Lung (tissue), 17 donors: ENCODE measurements at places on chromosomes 12 and 14. TPM values are rescaled to one million over a fixed set of nuclear protein-coding genes. Genes with fewer than 3 reads are reported as not detected.

DNA sequence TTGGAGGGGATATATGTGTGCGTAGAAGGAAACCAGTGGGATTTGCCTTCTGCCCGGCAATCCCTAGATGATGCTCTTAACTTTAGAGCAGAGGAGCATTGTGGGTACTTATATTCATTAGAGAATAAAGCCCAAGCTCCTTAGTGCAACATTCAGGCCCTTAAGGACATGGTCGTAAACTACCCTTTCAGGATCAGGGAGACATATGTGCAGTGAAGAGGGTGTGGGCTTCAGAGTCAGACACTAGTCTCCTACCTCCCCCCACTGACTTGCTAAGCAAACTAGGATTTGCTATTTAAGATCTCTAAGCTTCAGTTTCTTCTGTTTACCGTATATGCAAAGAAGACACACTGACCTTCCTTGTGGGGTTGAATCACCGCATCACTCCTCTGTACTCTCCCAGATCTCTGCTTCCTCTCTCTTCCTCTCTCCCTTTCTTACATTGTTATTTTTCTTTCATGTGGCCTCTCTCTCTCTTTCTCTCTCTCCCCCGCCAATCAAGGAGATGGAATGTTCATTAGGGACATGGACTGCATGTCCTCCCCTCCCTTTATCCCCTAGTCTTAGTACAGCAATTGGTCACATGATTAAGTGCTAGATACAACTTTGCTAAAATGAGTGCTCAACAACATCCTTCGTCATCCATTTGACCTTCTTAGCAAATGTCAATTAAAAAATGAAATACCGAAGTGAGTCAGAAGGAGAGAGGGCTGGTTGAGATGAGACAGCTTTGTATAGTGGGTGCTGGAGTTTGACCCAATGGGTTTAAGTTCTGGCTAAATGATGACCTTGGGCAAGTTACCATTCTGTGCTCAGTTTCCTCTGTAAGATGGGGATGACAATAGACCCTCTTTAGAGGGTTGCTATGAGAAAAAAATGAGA is 91.7 kb downstream of the TMX1 start:
- H3K36me3 ChIP-seq = no peaks in the 10 kb centered on the region
- no peak overlapping the region for H3K27ac ChIP-seq
- H3K4me1 ChIP-seq = peaks cover 15% of the 10 kb centered on the region

GRCh38 chr12:57539-57938 is 9.0 kb upstream of the IQSEC3 start:
- peaks cover 2% of the 10 kb centered on the region for H3K27me3 ChIP-seq
- no peak overlapping the region for H3K27ac ChIP-seq
- no peaks in the 10 kb centered on the region for H3K36me3 ChIP-seq
- no peak overlapping the region for H3K4me3 ChIP-seq
- no peaks in the 10 kb centered on the region for H3K4me1 ChIP-seq

DNA sequence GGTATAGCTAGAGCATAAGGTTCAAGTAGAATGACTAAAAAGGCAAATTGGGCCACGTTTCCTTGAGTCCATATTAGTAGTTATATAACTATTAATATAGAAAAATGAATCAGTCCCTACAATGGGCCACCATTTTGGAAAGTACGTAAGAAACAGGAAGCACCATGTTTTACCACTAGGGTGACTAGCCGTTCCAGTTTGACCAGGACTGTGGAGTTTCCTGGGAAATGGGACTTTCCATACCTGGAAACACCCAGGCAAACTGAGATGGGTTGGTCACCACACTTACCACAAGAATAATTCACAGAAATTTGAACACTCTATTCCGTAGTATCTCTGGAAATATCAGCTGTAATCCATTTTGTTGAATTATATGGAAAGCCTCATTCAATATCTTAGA is 2.1 kb upstream of the MAGOHB start:
- no peak overlapping the region for H3K4me3 ChIP-seq
- peaks cover 6% of the 10 kb centered on the region for H3K4me1 ChIP-seq
- no peak for DNase-seq
- no peaks in the 10 kb centered on the region for H3K27me3 ChIP-seq
- H3K27ac ChIP-seq = no peak overlapping the region

- no peaks in the 10 kb centered on the region for H3K36me3 ChIP-seq
- no peak overlapping the region for H3K27ac ChIP-seq
- H3K27me3 ChIP-seq = no peaks in the 10 kb centered on the region
- no peak for DNase-seq
These were observed 51.2 kb upstream of the RTRAF start for GRCh38 chr14:51938137-51938536.

GRCh38 chr12:93080994-93081809 is 152.1 kb upstream of the EEA1 start:
- no peak overlapping the region for H3K4me3 ChIP-seq
- no peak for DNase-seq
- H3K27me3 ChIP-seq = no peaks in the 10 kb centered on the region
- no peaks in the 10 kb centered on the region for H3K4me1 ChIP-seq

GRCh38 chr12:22709292-22709691 is 84.3 kb downstream of the ETNK1 start:
- H3K27ac ChIP-seq = no peak overlapping the region
- H3K4me3 ChIP-seq = no peak overlapping the region

GRCh38 chr12:91990525-91990924 is 155.1 kb downstream of the BTG1 start:
- H3K4me1 ChIP-seq = no peaks in the 10 kb centered on the region
- H3K4me3 ChIP-seq = no peak overlapping the region
- no peaks in the 10 kb centered on the region for H3K36me3 ChIP-seq
- no peak overlapping the region for H3K27ac ChIP-seq
- DNase-seq = no peak

- H3K36me3 ChIP-seq = no peaks in the 10 kb centered on the region
- no peaks in the 10 kb centered on the region for H3K27me3 ChIP-seq
- DNase-seq = no peak
- no peak overlapping the region for H3K27ac ChIP-seq
- no peaks in the 10 kb centered on the region for H3K4me1 ChIP-seq
These were observed 44.8 kb upstream of the ACSM4 start for GRCh38 chr12:7259060-7259459.

GRCh38 chr12:65803251-65803650 is 21.0 kb upstream of the HMGA2 start:
- no peaks in the 10 kb centered on the region for H3K36me3 ChIP-seq
- DNase-seq = no peak
- no peak overlapping the region for H3K27ac ChIP-seq
- no peaks in the 10 kb centered on the region for H3K27me3 ChIP-seq
- H3K4me1 ChIP-seq = no peaks in the 10 kb centered on the region
- H3K4me3 ChIP-seq = no peak overlapping the region

GRCh38 chr14:23377198-23377550 is 328 bp downstream of the CMTM5 start:
- H3K27me3 ChIP-seq = no peaks in the 10 kb centered on the region
- peaks cover 12% of the 10 kb centered on the region for H3K4me1 ChIP-seq
- H3K27ac ChIP-seq = no peak overlapping the region
- H3K36me3 ChIP-seq = no peaks in the 10 kb centered on the region
- no peak for DNase-seq
- no peak overlapping the region for H3K4me3 ChIP-seq

- peaks cover 10% of the 10 kb centered on the region for H3K36me3 ChIP-seq
- no peak overlapping the region for H3K4me3 ChIP-seq
- H3K27ac ChIP-seq = no peak overlapping the region
- H3K4me1 ChIP-seq = no peaks in the 10 kb centered on the region
- no peak for DNase-seq
These were observed 89.1 kb downstream of the MIA2 start for GRCh38 chr14:39322807-39323206.

GRCh38 chr12:57744194-57744776 is 554 bp upstream of the TSPAN31 start:
- peak overlapping the region; percentile 97 for H3K27ac ChIP-seq
- peak overlapping the region; percentile 20 for H3K4me3 ChIP-seq
- H3K27me3 ChIP-seq = no peaks in the 10 kb centered on the region
- H3K36me3 ChIP-seq = peaks cover 9% of the 10 kb centered on the region
- peaks cover 4% of the 10 kb centered on the region for H3K4me1 ChIP-seq
- no peak for DNase-seq

GRCh38 chr14:104119119-104119487 is 19.3 kb upstream of the KIF26A start:
- no peaks in the 10 kb centered on the region for H3K36me3 ChIP-seq
- no peak for DNase-seq
- H3K27me3 ChIP-seq = peaks cover 37% of the 10 kb centered on the region
- H3K27ac ChIP-seq = no peak overlapping the region
- H3K4me3 ChIP-seq = no peak overlapping the region

DNA sequence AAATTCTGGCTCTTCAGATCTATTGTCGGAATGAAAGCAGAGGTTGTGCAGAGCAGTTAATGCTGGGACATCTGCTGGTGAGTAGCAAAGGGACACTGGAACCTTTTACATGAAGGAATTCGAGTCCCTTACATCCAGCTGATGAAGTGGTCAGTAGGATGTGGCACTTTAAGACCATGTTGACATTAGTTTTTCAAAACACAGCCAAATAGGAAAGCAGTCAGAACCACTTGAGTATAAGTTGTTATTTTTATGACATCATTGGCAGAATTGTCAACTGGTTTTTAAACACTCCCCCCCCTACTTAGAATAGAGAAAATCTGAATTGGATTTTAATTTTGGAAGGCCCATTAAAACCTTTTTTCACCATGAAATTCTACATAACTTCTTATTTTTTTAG is 46.8 kb upstream of the AMN start:
- no peaks in the 10 kb centered on the region for H3K27me3 ChIP-seq
- H3K27ac ChIP-seq = no peak overlapping the region
- H3K36me3 ChIP-seq = peaks cover 27% of the 10 kb centered on the region
- H3K4me1 ChIP-seq = no peaks in the 10 kb centered on the region
- peak; percentile 17 for DNase-seq

DNA sequence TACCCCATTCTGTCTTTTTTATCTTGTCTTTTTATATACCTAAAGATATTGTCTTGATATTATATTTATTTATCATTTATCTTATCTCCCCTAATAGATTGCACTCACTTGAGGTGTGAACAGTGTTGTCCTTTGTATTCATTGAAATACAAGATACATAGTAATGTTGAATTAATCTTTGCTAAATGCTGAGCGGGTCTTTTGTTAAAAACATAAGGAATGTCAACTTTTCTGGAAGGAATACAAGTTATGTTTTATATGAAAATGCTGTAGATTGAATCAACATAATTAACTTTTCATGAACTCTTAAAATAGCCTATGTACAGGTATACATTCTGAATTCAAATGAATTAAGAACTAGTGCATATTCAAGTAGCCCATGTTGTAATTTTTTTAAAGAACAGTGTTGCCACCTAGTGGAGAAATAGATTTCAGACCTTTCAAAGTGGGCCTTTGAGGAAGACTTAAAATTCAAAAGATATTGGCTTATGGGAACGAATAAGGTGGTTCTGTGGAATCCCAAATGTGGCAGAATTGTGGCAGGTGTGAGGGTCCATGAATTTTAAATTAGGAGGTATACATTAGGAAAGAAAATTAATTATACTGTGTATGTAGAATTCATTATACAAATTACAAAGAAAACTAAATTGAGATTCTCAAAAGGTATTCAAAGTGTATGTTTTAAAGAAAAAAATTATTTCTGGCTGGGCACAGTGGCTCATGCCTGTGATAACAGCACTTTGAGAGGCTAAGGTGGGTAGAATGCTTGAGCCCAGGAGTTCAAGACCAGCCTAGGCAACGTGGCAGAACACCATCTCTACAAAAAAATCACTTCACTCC is 19.1 kb downstream of the BBOF1 start:
- no peaks in the 10 kb centered on the region for H3K36me3 ChIP-seq
- no peak overlapping the region for H3K27ac ChIP-seq
- DNase-seq = peak; percentile 69
- H3K4me3 ChIP-seq = no peak overlapping the region
- H3K4me1 ChIP-seq = no peaks in the 10 kb centered on the region

DNA sequence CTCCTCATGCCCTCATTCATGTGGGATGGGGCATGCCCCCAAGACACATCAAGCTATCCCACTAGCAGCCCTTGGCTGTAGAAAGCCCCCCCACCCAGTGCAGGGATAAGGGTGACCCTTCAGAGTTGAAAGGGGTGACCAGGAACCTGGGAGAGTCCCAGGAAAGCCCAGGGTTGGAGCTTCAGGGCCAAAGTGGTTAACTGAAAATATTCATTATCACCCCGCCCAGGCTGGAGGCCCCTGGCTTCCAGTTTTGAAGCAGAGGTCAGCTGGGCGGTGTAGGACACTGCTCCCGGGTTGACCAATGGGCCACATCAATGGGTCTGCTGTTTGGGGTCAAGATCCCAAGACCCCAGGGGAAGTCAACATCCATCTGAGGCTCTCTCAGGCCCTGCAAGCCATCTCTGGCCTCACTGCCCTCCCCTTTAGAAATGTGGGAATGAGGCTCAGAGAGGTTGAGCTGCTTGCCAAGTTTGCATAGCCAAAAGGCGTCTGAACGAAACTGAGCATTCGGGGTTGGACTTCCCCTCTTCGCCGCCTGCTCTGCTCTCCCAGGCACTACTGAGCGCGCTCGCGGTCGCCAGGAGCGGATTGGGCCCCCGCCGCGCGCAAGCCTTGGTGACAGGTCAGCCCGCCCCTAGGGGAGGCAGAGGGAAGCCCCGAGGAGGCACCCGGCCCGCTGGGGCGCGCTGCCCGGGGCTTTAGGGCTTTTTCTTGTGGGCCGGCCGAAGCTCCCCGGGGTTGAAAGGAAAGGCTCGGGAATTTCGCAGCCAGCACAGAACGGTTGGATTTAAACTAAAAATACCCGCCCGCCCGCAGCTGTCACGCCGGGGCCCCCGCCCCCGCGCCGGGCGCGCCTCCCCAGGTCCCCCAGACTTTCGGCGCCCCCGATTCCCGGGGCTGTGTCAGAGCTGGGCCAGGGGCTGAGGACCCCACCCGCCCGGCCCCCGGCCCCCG is 576 bp downstream of the SYNE3 start:
- no peaks in the 10 kb centered on the region for H3K27me3 ChIP-seq
- H3K27ac ChIP-seq = peak overlapping the region; percentile 62
- DNase-seq = peak; percentile 75
- peaks cover 11% of the 10 kb centered on the region for H3K4me1 ChIP-seq
- H3K36me3 ChIP-seq = no peaks in the 10 kb centered on the region

- H3K27me3 ChIP-seq = no peaks in the 10 kb centered on the region
- no peak for DNase-seq
- no peaks in the 10 kb centered on the region for H3K4me1 ChIP-seq
- no peak overlapping the region for H3K4me3 ChIP-seq
These were observed 8.7 kb downstream of the SAV1 start for GRCh38 chr14:50659327-50659974.

DNA sequence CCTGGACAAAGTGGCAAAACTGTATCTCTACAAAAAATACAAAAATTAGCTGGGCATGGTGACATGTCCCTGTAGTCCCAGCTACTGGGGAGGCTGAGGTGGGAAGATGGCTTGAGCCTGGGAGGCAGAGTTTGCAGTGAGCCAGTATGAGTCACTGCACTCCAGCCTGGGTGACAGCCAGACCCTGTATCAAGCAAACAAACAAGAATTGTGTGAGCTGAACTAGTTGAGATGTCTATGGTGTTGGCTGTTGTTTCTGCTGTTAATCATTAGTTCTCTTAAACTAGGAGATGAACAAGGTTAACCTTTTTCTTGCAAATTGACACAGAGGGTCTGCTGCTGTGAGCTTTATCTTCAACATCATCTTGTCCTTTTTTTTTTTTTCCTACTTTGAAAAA is 23.6 kb downstream of the RASSF3 start:
- no peak overlapping the region for H3K27ac ChIP-seq
- peaks cover 14% of the 10 kb centered on the region for H3K4me1 ChIP-seq
- H3K36me3 ChIP-seq = no peaks in the 10 kb centered on the region

GRCh38 chr12:127723251-127723650 is 543.7 kb upstream of the TMEM132C start:
- H3K36me3 ChIP-seq = no peaks in the 10 kb centered on the region
- no peak overlapping the region for H3K27ac ChIP-seq
- no peak overlapping the region for H3K4me3 ChIP-seq

ZDHHC22 gene
- not detected for total RNA-seq

RNASE13 gene
- total RNA-seq = not detected

C12orf54 gene
- 0.52 TPM for total RNA-seq

FOXG1 gene
- total RNA-seq = not detected

ZNF641 gene
- total RNA-seq = 26.8 TPM
